Common myeloid progenitor, CD34-positive (primary cell): ENCODE measurements at places on chromosomes 5 and 9.

GRCh38 chr9:69885474-69885929 lies 64.9 kb downstream of the CFAP95 start:
- no peak for DNase-seq

GRCh38 chr9:86636519-86636918 lies 282.3 kb upstream of the TUT7 start:
- DNase-seq, result no peak

DNA sequence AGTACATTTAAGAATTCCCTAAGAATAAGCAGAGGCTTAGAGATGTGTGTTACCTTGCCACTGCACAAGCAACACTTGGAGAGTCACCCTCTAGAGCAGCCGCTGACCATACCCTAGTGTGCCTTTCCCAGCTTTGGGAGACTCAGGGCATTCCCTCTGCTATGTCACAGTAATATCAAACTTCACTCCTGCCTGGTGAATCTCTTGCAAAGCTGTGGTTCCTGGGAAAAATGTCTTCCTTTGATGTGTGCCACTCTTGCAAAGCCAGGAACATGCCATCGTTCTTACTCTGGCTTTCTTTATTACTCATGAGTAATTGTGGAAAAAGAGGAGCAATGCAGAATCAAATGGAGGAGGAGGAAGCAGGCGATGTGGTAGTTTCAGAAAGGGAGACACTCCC lies 173.2 kb downstream of the CCDC192 start:
- DNase-seq, result no peak

DNA sequence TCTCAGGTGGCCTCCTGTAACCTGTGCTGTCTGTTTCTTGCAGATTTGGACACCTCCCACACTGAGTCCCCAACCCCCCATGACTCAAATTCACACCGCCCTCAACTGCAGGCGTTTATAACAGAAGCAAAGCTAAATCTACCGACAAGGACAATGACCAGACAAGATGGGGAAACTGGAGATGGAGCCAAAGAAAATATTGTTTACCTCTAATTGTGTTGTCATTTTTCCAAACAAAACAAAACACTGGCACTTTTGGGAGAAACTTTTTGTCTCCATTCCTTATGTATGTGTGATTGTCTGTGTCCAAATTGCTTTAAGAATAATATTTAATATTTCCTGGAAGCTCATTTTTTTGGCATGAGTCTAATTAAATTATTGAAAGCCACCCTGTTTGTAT lies 314.8 kb downstream of the ARHGEF28 start:
- no peak for DNase-seq

DNA sequence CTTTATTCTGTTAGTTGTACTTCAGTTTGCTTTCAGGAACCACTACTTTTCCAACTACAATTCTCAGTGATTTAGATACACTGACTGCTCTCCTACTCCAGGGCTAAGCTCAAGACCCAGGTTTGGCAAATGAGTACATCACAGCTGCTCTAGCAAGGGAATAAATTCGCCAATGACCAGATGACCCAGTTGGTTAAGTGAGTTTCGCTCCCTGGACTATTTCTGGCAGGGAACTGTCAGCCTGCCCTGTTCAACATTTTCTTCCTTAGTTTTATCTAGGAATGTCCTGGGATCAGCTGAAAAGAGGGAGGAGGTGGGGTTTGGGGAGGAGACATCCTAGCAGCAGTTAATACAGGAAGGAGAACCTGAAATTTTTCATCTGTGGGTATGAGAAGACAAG lies 6.4 kb upstream of the STARD4 start:
- DNase-seq, result no peak

DNA sequence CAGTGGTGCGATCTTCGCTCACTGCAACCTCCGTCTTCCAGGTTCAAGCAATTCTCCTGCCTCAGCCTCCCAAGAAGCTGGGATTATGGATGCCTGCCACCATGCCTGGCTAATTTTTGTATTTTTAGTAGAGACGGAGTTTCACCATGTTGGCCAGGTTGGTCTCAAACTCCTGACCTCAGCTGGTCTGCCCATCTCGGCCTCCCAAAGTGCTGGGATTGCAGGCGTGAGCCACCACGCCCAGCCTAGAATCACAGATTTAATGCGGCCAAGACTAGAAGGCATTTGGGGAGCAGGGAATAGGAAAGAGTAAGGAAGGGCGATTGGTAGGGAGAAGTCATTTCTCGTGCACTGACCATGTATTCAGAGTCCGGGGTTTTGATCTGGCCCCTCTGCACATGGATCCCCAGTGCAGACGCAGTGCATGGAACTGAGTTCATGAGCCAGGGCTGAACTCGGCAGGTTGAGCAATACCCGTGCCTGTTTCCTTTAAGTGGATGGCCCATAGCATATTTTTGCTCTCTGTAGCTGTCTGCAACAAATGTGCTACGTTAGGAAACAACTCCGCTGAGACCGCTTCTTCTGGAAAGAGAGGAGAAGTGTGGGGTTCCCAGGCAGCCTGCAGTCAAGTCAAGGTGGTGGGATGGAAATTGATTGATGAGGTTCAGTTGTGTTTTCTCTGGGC lies 3.4 kb upstream of the HMCN2 start:
- DNase-seq, result no peak

DNA sequence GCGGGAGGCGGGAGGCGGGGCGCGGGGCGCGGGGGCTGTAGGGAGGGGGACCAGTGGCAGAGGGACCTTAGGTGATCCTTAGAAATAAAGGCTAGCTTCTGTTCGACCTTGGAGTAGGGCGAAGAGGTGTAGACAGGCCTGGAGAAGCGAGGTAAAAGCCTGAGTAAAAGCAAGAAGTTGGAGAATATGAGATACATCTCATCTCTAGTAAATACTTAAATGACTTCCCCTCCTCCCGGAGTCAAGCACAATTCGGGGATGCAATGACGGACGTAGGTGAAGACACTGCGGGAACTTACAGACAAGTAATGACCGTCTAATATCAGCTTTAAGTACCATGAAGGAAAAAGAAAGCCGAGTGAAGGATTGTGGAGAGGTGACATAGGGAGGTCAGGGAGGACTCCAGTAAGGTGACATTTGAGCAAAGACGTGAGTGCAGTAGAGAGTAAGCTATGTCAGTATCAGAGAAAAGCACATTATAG lies 466 bp downstream of the SMC2 start:
- no peak for DNase-seq

DNA sequence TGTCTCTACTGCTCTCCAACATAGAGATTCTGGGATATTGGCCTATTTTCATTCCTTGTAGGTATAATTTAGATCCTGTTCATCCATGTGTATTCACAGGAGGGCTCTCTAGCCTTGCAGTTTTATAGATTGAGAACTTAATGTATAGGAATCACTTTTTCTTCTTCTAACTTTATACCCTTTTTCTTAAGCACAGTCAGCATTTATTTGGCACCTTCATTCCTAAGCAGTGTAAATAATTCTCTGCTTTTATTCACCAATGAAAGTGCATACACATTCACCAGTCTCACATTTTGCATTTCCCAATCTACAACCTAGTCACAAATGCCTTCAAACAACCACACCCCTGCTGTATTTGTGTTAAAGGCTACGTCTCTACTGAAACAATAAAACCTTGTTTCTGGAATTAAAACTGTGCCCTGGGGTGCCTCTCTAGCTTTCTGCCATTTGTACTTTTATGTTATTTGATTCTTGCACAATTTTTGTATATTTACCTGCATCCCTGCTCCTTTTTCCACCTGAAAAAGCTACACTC lies 49.3 kb downstream of the NREP start:
- no peak for DNase-seq

GRCh38 chr5:83576341-83576740 lies 104.8 kb downstream of the VCAN start:
- DNase-seq, result no peak
